Activated CD4-positive, alpha-beta T cell treated with anti-CD3 and anti-CD28 coated beads for 4 hours (primary cell): ENCODE measurements at places on chromosomes 6 and 20.

GRCh38 chr6:16496210-16496609 lies 257.8 kb downstream of the GMPR start:
- DNase-seq, result no peak

GRCh38 chr20:5279661-5280060 lies 37.1 kb downstream of the PROKR2 start:
- no peak for DNase-seq

DNA sequence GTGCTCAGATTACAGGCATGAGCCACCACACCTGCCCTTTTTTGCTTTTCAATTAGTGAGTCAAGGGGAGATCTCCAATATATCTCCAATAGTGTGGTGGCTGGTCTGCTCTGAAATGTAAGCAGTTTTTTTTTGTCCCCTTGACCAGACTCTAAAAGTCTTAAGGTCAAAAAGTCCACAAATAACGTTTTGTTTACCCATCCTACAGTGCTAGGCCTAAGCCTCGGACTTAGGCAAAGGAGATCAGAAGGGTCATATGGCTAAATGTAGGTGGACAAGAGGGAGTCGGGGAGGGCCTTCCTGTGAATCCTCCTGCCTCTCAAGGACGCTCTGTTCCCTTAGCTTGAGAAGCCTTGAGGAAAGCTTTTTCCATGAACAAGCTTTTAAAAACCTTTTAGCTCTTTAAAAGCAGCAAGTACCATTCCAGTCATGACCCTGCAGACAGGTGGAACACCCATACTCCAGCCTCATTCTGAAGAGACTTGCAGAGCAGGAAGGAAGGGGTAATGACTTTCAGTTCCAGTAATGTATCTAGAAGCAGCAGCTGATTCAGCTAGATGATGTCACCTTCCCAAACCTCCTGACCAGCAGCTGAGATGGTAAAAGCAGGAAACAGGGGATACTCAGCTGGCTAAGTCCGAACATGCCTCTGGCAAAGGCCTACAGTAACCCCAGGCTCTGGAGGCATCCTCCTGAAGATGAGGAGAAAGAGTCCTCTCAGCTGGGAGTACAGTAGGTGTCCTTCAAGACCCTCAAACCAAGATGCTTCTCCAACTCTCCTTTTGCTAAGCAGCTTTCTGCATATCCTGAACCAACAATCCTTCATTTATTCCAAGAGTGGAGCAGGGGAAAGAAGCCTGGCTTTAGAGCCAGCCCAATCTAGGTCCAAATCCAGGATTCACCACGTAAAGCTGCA lies 23.6 kb downstream of the BCL2L1 start:
- no peak for DNase-seq

DNA sequence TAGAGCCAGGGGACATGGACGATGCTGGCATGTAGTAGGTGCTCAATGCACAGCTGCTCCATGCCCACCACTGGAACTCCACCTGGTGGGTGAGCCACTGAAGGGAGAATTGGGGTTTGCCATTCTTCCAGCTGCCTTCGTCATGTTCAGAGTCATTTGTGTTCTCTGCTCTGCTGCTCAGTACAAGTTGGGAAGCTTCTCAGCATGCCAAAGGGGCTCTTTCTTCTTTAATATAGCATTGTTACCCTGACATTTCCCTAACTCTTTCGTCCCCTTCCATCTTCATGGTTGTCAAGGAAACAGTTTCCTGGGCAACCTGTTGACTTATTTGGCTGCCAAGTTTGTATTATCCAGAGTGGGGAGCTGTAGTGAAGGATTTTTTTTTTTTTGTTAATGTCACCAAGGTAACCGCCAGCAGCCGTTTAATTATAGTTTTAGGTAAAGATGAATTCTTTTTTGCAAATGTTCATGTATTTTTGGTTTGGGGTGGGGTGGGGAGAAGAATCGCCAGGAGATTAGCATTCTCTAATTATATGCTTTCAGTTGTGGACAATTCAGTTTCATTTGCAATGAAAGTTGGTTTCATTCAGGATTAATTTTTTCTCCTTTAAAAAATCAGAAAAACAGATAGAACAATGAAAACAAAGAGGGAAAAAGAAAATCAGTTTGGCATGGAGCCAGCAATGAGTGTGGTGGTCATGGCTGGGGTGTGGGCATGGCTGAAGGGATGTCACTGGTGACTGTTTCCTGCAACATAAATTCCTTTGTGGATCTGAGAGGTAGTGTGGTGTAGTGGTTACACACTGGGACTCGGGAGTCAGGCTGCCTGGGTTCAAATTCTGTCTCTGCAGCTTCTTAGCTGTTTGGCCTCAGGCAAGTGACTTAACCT lies 73.0 kb upstream of the KCNG1 start:
- no peak for DNase-seq

GRCh38 chr6:107973594-107973993 lies 15.6 kb upstream of the SEC63 start:
- DNase-seq, result no peak

DNA sequence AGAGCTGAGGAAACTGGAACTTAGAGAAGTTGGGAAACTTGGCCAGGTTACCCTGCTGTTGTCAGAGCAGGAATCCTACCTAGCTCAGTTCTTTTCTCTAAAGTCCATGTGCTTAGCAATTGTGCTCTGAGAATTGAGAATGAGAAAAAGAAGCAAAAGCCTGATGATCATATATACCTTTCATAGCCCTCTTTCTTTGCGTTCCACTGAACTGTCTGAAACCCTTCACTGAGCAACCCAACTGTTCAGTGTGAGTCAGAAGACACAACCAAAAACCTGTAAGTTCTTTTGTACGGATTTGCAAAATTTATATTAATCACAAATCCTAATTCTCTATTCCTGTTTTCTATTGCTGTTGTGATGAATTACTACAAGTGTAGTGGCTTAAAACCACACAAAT lies 80.6 kb downstream of the PHF3 start:
- no peak for DNase-seq
